ENCODE measurements at places on chromosomes 11 and 22.

DNA sequence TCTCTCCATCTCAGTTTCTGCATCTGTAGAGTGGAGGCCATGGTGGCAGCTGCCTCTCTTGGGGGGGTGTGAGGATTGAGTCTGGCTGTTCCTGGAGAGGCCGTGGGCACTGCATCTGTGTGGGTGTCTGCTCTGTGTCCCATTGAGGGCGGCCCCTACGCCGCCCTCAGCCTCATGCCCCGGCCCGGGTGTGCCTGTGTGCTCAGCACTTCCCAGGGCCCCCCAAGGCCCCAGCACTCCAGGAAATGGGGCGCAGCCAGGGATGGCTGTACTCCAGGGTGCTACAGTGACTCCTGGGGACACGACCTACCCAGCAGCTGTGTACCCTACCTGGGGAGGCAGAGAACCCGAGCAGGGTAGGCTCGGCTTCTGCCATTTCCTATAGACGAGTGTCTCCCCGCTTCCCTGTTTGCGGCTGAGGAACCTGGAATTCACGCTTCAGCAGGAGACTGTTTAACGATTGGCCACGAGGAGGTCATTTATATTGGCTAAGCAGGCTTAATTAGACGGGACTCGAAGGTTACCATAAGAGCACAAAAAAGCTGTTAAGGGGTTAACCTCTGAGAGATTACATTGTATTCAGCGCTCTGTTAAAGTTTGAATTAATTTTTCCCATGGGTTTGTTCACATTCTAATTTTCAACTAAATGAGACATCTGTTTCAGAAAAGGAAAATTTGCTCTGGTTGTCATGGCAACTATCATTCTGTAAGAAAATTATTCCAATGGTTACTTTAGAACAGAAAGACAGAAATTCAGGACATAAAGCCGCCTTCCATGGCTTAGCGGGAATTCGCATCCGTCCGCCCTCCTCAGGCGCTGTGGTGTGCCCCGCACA lies 76.4 kb downstream of the MPPED1 start:
- no peak for DNase-seq

GRCh38 chr22:19730655-19731360 lies 7.5 kb downstream of the GP1BB start:
- DNase-seq, result no peak

GRCh38 chr22:27997538-27997937 lies 78.5 kb upstream of the PITPNB start:
- no peak for DNase-seq

DNA sequence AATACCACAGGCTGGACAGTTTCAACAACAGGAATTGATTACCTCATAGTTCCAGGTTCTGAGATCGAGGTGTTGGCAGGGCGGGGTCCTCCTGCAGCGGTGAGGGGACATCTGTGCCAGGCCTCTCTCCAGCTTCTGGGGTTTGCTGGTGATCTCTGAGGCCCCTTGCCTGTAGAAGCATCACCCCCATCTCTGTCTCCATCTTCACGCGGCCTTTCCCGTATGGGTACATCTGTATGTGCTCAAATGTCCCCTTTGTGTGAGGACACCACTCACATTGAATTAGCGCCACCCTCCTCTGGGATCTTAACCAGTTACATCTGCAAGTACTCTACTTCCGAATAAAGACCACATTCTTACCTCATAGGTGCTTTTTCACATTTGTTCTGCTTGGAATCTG lies 1029.9 kb downstream of the BRD1 start:
- no peak for DNase-seq

DNA sequence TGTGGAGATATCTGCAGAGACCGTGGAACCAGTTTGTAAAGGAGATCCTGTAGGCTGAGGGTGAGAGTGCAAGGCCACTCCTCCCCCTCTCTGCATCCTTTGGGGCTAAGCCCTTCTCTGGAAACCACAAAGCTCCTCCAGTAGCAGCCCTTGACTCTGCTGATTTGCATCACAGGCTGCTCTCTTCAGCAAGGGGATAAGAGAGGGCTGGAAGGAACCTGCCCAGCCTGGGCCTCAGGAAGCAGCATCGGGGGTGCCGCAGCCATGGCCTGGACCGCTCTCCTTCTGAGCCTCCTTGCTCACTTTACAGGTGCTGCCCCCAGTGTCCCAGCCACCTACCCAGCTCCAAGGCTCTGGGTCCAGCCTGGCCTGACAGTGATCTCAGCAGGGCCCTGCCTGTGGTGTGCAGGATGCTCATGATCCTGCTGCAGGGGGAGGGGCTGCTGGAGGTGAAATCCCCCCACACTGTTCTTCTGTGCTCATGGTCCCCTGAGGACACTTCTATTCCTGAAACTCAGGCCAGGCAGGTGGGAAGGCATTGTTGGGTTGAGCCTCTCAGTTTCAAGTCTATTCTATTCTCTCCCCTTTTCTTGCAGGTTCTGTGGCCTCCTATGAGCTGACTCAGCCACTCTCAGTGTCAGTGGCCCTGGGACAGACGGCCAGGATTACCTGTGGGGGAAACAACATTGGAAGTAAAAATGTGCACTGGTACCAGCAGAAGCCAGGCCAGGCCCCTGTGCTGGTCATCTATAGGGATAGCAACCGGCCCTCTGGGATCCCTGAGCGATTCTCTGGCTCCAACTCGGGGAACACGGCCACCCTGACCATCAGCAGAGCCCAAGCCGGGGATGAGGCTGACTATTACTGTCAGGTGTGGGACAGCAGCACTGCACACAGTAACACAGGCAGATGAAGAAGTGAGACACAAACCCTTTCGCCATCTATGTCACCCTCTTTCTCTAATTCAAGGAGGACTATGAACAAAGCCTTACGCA lies 68.5 kb upstream of the IGLL5 start:
- no peak for DNase-seq

DNA sequence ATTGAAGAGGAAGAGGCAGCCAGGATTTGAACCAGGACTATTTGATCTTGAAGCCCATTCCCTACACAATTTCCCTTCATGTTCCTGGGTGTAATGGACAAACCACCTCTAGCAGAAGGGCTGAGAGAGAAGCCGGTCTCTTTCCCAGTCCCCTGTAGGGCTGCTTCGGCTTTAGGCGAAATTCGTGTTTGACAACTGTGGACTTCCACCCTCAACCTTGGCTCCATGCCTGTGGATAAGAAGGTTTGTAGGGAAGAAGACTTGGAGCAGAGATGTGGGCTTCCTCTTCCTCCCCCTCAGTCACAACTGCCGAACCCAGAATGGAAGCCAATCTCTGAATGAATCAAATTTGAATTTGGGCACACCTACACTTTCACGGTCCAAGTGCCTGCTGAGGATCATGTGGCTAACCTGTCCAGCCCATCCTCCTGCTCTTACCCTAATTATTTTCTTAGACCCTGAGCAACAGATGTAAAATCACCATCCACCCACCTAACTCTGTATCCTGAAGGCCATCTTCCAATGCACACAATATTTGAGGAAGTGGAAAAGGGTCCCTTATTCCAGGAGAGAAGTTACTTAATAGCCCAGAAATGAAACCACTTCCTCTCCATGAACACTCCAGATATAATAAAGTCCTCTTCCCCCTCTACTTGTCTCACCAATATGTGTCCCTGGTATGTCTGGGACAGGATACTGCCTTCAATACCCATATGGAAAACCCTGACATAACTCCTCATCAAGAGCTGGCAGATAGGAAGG lies 10.1 kb upstream of the SCN2B start:
- no peak for DNase-seq

- no peak for DNase-seq
Measured at GRCh38 chr22:47328550-47329243, 566.2 kb downstream of the TBC1D22A start.

GRCh38 chr11:28009388-28009787 lies 98.6 kb downstream of the KIF18A start:
- no peak for DNase-seq

- no peak for DNase-seq
Measured at GRCh38 chr11:12359761-12360160, 17.6 kb upstream of the PARVA start.

DNA sequence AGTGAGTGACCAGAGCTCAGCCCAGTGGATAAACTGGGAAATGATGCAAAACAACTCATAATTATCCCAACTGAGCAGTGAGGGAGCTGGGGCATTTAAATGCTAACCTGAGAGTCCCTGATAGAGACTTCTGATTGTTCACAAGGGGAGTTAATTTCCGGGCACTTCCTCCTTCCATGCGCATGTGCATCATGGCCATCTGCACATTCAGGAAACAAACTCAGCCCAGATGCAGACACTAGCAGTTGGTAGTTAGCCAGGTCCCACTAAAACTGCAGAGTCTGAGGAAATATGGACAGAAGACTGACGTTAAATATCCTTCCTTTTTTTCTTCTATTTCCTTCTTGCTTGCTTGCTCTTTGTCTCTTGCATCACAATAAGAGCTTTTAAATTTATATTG lies 852.1 kb upstream of the LRRC4C start:
- no peak for DNase-seq

GRCh38 chr11:12215181-12215593 lies 104.8 kb downstream of the MICAL2 start:
- peak; percentile 23 for DNase-seq

DNA sequence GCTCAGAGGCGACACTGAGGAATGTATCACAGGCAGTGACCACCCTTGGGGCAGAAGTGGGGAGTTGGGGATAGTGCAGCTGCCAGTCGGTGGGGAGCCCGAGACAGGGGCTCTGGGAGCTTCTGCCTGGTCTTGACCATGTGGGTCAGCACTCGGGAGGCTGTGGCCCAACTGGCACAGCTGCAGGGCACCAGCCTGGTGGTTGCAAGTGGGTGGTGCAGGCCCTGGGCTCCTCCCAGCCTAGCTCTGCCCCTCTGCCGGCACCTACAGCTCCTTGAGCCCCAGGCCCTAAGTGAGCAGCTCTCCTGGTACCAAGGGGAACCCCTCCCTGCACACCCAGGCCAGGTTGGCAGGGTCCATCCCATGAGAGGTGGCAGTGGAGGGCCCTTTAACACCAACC lies 12.6 kb upstream of the RASL10A start:
- no peak for DNase-seq

DNA sequence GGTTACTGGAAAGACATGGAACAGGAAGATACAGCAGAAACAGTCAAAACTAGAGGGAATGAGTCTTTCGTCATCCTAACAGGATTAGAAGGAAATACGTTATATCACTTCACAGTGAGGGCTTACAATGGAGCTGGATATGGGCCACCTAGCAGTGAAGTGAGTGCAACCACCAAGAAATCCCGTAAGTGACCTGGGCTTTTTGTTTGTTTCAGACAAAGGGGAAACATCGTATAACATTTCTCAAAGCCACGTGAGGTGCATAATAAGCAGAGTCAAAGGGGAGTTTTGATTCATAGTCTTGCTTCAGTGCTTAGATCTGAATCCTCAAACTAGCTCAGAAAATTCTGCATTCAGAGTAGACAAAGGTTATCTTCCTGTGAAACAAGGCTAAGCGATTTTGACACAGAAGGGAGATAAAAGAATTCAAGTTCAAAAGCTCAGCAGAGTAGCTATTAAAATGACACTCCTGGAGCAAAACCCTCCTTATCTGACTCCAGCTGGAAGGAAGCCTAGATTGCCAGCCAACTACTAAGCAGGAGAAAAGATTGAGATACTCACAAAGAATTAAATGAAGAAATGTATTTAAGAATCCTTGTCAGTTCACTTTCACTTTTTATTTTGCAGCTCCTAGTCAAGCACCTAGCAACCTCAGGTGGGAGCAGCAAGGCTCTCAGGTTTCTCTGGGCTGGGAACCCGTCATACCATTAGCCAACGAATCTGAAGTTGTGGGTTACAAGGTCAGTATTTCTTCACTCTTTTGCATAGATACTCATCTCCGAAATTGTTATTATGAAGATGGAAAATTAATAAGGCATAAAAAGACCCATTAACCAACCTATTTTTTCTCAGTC lies 346.4 kb upstream of the ARHGAP42 start:
- DNase-seq, result no peak

GRCh38 chr11:65403607-65404121 lies 17.2 kb downstream of the FRMD8 start:
- DNase-seq, result no peak

DNA sequence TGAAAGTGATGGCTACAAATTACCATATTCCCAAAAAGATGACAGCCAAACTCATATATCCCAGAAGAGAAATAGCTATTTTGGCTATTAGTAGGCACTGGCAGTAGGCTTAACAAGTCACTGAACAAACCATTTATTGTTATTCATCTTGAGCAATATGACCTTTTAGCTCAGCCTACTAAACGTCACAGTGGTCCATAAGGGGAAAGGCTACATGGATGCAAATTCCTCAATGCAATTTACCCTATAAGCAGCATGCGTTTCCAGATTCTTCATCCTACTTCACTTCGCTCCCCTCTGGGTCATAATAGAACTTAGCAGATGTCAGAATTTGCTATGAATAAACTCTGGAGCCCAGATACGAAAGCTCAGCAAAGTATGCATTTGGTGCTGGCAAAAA lies 114.0 kb downstream of the SIK3 start:
- DNase-seq, result no peak

DNA sequence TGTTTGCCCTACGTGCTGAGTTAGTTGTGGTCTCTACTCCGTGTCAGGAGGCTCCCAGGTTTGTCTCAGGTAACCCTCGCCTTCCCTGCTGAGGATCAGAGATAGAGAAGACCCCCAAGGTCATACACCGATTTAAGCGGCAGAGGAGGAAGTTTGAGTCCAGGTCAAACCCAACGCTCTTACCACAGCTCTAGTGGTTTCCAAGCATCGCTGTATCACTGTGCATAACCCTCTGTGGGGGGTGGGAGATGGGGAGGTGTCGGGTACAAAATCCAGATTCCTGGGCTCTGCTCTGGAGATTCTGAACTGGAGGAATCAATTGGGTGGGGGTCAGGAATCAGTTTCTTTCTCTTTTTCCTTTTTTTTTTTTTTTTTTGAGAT lies 627 bp downstream of the DNAJC4 start:
- no peak for DNase-seq

DNA sequence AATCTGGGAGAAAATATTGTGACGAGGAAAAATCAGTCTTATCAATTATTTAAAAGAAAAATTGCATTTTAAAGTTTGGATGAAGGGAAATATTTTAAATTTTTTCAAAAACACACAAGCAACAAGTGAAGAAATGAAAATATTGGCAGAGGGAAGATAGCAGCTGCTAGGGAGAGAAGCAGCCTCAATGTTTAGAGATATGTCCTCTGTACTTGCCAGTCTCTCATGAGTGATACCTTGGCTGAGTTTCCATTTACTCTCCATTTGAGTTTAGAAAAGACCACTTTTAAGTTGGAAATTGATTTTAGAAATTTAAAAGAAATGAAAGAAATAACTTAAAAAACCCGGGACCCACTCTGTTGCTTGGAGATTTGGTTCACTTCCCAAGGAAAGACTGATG lies 88.6 kb upstream of the DBX1 start:
- no peak for DNase-seq

DNA sequence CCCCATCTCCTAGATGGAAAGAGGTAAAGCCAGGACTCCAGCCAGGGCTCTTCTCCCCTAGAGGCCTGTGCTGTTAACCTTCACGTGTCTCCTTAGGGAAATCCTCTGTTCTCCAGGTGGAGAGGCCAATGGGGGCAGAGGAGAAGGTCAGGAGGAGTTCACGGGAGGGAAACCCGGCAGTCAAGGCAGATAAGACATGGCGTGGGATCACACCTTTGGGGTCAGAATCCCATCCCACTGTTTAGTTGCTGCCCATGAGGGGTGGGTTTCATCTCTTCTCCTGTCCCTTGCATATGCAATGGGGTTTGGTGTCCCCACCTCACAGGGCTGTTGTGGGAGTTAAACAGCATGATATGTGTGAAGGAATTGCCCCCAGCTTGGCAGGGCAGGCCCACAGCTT lies 469.7 kb downstream of the TBC1D22A start:
- no peak for DNase-seq

- DNase-seq, result no peak
Measured at GRCh38 chr22:46891382-46891951, 129.0 kb downstream of the TBC1D22A start.

GRCh38 chr11:122649116-122649515 lies 6.4 kb upstream of the UBASH3B start:
- DNase-seq, result no peak

Data from NCI-H1436 treated with DMSO at 0.1 percent for 48 hours (cell line).